ENCODE measurements at places on chromosomes 12 and 14. TPM values are rescaled to one million over a fixed set of nuclear protein-coding genes. Genes with fewer than 3 reads are reported as not detected.

Gene IKZF4
- 2.4 TPM for polyA plus RNA-seq

Gene BCL11B
- polyA plus RNA-seq: 3.5 TPM

Gene C14orf132
- polyA plus RNA-seq: 4.3 TPM

Gene RHEBL1
- 2.2 TPM for polyA plus RNA-seq

Gene CLEC2A
- polyA plus RNA-seq: not detected

Gene WNT1
- 0.10 TPM for polyA plus RNA-seq

Gene PLEKHG3
- 16.9 TPM for polyA plus RNA-seq

Gene ADAM21
- 0.09 TPM for polyA plus RNA-seq

All from sigmoid colon (tissue), 7 donors.